ENCODE measurements at places on chromosomes 7 and 10.
A peak's percentile ranks its signal among the peaks of the same experiment; 100 is the strongest.

GRCh38 chr10:42937649-42938180 lies 139.2 kb upstream of the RET start:
- DNase-seq = peak; percentile 29

- no peak for DNase-seq
Measured at GRCh38 chr7:17233603-17234002, 64.8 kb upstream of the AHR start.

- DNase-seq = peak; percentile 9
Measured at GRCh38 chr10:128300290-128300824, 174.1 kb upstream of the MKI67 start.

DNA sequence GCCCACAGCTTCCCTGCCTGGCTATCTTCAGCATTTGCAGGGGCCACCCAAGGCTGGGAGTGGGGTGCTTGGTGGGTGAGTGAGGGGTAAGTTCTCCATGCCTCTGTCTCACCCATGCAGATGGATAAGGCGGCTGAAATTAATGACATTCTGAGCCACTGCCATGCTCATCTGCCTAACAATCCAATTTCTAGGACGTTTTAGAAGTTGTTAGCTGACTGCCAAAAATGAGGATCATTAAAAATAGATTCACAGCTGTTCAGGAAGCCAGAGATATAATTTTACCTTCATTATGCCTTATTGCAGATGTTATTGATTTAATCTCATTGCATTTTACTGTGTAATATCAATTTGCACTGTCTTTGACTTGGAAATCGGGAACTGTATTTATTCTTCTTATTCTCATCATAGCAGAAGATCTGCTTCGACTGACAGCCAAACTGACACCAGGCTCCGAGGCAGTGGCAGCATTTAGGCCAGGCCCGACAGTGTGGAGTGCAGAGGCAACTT lies 334.4 kb upstream of the NPVF start:
- DNase-seq = no peak

- DNase-seq = no peak
Measured at GRCh38 chr7:141374425-141374824, 176.8 kb upstream of the AGK start.

DNA sequence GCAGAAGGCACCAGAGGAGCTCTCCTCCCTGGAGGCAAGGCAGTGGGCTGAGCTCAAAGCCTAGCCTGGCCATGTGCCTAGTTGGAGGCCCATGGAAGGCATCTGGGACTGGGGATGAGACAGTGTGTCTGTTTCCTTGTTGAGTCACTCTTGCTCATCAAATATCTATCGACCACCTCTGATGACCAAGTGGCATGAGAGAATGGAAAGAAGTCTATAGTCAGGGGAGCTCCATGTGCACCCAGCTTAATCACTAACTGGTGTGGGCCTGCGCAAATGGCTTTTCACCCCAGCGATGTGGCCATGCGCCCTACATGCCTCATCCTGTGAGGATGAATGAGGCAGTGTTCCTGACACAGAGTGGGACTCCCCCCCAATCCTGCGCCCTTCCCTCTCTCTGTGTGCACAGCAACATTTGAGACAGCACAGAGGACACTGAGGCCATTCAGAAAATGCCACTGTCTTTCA lies 229.9 kb downstream of the RPS24 start:
- DNase-seq = no peak

DNA sequence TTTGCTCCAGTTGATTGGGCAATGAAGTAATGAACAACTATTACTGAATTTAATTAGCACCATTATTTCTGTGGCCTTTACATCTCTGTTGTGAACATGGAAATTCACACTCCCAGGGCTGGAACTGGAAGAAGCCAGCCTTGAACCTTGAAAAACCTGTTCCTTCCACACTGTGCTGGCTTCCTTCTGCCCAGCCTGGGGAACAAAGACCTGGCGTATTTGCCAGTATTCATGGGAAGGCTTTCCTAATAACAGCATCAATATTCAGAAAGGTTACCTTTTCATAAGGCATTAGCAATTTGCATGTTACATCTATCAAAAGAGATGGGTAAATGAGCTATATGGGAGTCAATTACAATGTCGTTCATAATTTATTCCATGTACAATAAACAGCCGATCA lies 1.3 kb downstream of the C10orf90 start:
- DNase-seq = no peak

DNA sequence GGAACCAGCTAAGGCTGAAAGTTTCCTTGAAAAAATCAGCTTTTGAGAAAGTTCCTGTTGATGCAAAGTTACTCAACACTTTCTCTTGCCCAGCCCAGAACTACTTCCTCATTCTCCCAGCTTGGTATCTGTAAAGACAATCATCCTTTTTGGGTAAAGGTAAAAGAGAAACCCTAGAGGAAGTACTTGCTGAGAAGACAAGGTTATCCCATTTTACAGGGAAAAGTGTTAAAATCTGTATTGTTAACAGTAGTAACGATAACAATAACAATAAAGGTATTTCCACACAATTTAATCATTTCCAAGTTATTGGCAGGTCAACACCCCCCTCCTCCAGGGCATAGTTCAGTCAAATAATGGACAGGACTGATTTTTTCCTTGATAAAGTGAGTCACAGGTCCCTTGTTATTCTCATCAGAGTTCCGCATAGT lies 2.4 kb downstream of the ALOX5 start:
- no peak for DNase-seq

GRCh38 chr7:158098125-158099030 lies 489.2 kb downstream of the PTPRN2 start:
- DNase-seq = peak; percentile 66

- no peak for DNase-seq
Measured at GRCh38 chr7:76310102-76310957, 7.9 kb downstream of the HSPB1 start.

GRCh38 chr10:126525326-126525725 lies 137.0 kb upstream of the ADAM12 start:
- DNase-seq = no peak

DNA sequence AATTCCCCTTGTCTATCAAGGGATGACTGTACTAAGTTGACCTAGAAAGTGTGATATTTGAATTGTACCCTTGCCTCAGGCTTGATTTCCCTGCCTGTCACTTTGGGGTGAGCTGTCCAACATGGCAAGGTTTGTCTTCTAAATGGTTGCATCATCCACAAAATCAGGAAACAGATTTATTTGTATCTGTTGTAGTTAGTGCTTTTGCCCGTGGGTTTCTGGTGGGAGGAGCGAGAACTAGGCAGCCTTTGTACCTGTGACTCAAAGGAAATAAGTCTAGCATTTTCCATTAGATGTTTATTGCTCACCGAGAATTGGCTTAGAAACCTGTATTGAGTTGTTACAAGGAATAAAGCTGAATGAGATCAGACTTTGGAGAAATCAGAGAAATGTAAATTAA lies 650.8 kb downstream of the LRMDA start:
- no peak for DNase-seq

GRCh38 chr10:93751832-93752231 lies 5.9 kb upstream of the LGI1 start:
- DNase-seq = no peak

DNA sequence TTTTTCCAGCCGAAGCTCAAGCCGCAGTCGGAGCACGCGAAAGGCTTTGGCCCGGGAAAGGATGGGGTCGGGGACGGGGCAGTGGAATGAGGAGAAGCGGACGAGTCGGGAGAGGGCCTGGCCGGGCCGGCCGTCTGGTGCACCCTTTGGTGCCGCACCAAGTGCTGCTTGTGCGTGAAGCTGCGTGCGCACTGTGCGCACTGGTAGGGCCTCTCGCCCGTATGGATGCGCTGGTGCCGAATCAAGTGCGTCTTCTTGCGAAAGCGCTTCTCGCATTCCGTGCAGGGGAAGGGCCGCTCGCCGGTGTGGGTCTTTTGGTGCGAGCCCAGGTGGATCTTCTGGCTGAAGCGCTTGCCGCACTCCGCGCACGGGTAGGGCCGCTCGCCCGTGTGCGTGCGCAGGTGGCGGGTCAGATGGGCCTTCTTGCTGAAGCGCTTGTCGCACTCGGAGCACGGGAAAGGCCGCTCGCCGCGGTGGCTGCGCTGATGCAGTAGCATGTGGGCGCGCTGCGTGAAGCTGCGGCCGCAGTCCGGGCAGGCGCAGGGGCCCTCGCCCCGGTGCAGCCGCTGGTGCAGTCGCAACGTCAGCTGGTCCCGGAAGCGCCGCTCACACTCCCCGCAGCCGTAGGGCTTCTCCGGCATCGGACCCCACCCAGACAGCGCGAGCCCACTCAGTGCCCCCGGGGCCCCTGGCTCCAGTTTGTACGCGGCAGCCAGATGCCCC lies 7.8 kb downstream of the ZNF467 start:
- no peak for DNase-seq

DNA sequence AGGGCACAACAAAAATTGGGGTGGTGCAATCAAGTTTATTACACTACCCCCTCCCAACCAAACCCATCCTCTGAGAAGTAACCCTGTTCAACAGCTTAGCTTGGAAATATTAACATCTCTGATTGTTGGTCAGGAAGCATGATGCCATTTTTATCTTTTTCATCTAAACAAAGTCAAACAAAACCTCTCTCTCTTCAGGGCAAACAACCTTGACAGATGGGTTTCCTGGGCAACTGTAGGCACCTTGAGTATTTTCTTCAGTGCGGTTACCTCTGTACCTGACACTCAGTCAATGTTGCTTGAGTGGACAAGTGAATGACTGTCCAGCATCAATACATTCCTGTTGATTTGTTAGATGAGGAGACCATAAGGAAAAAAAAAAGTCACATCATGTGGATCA lies 183.6 kb downstream of the NRP1 start:
- no peak for DNase-seq

DNA sequence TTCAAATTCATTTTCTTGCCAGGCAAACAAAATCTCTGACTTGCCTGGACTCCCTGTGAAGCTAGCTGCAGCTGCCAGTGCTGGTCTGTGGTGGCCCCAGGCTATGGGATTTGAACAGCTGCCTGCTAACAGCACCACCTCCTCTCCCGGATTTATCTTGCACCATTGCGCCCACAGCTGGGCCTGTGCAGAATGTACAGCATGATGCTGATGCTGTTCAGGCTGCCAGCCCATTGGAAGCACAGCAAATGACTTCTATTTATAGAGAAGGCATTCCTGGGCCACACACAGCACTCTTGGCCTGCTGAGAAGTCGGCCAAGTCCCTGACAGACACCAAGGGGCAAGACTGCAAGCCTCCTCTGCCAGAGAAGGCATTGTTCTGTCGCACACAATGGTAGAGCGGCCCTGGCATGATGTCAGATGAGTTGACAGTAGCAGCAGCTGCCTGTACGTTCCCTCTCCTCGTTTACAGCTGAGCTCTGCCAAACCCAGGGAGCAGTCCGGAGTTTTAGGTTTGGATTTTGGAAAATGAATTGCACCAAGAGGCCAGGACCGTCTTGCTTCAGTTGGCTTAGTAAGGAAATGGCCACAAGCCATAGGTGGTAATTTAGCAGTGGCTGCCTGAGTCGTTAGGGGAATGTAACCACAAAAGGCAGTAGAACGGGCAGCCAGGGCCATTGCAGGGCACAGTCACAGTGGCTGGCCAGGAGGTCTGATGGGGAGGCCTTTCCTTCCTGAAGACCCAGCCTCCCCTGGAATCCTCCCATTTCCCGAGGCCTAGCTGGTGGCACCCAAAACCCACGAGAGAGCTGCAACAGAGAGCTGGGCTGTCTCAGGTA lies 38.5 kb downstream of the MTURN start:
- peak; percentile 84 for DNase-seq

DNA sequence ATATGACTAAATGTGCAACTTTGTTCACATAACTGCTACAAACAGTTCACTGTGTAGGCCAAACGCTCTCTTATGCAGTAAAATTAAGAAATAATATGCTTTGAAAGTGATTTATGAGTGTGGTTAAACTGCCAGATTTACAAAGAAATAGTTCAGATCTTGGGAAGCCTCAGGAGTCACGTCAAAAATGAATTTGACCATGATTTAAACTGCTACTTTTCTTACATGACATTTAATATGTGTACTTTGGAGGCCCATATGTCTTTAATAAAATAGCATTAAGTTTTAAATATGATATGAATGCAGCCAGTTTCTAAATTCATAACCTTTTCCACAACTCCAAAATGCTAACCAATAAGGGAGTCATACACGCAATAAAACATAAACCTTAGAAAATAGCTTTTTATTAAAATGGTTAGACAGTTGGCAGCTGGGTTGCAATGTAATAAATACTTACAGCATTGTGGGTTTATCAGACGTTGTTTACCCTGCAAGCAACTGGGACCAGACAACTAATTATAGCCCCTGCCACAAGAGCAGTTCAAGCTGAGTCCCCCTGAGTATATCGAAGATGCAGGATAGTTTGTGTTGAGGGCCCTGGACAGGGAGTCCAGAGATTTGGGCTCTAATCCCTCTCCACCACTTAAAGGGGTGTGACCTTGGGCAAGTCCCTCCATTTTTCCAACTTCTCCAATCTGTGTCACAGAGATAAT lies 640.4 kb downstream of the LRMDA start:
- no peak for DNase-seq

DNA sequence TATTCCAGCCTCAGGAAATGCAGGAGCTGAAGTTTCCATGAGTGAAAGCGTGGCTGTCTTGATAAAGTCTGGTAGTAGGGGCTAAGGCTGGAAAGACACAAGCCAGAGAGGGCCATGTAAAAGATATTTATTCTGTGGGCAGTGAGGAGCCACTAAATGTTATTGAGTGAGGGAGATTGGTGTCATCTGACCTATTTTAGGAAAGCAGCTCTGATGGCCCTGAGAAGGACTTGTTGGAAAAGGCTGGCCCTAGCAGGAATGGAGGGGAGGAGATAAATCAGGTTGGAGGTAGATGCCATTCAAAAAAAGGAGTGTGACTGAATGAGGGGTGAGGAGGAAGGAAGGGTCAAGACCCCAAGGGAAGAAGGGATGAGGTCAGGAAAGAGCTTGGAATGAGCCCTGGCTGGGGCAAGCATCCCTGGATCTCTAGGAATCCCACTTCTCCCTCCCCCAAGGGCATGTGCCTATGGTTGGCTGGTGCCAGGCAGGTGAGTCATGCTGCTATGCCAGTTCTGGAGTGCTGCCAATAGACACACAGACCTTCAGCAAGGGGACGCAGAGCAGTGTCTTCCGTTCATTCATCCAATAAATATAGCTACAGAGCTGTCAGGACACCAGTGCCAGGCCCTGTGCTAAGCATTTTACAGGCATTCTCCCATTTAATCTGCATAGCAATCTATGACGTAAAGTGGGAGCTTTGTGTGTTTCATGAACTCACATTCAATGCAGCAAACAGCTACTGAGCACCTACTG lies 2.0 kb downstream of the ANKRD2 start:
- peak; percentile 85 for DNase-seq

- no peak for DNase-seq
Measured at GRCh38 chr10:51145375-51145774, 71.1 kb downstream of the PRKG1 start.

GRCh38 chr7:151674161-151674920 lies 154.6 kb upstream of the RHEB start:
- DNase-seq = peak; percentile 44
